ENCODE measurements at places on chromosomes 11 and 22.

- DNase-seq = no peak
These were observed 200.6 kb downstream of the NAV2 start for GRCh38 chr11:19912958-19913892.

- DNase-seq = no peak
These were observed 90.2 kb upstream of the CARD18 start for GRCh38 chr11:105229761-105230160.

GRCh38 chr11:13008061-13008435 lies 1.1 kb upstream of the RASSF10 start:
- no peak for DNase-seq

DNA sequence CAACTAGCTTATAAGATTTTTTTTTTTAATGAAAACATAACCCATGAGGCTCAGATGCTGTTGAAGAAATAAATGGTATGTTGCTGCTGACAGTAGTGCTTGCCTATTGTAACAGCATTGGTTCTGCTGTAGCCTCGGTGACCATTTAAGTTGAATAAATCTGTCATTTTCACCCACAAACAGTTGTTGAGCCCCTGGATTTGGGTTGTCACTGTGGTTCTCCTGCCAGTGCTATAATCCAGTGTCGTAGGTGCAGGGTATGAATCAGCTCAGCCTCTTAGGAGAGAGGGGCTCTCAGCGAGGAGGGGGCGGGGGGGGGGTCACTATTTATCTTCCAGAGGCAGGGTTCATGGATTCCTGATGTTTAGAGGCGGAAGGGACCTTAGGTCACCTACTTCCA lies 49.9 kb upstream of the HORMAD2 start:
- no peak for DNase-seq

DNA sequence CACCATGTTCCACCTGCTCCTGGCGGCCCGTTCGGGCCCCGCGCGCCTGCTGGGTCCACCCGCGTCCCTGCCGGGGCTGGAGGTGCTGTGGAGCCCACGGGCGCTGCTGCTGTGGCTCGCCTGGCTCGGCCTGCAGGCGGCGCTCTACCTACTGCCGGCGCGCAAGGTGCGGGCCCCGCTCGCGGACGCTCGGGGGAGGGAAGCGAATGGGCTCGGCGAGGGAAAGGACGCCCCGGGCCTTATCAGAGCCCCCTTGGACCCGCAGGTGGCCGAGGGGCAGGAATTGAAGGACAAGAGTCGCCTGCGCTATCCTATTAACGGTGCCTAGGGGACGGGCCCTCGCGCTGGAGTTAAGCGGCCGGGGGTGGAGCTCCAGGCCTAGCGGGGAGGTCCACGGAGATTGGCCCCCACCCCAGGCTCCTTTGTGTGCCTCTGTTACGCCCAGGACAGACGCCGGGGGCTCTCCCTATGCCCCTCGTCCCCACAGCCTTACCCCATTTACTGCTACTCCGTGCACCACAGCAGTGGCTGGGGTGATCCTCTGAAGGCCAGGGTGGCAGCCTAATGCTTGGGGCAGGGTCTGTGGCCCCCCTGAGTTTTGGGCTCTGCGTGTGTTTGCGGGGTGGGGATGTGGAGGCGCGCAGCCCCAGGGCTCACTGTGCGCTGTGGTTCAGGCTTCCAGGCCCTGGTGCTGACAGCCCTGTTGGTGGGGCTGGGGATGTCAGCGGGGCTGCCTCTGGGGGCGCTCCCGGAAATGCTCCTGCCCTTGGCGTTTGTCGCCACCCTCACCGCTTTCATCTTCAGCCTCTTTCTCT lies 1.1 kb downstream of the TM7SF2 start:
- peak; percentile 79 for DNase-seq

GRCh38 chr11:96412761-96413381 lies 23.1 kb downstream of the JRKL start:
- DNase-seq = no peak

- DNase-seq = no peak
These were observed 148.4 kb downstream of the ME3 start for GRCh38 chr11:86523738-86524619.

DNA sequence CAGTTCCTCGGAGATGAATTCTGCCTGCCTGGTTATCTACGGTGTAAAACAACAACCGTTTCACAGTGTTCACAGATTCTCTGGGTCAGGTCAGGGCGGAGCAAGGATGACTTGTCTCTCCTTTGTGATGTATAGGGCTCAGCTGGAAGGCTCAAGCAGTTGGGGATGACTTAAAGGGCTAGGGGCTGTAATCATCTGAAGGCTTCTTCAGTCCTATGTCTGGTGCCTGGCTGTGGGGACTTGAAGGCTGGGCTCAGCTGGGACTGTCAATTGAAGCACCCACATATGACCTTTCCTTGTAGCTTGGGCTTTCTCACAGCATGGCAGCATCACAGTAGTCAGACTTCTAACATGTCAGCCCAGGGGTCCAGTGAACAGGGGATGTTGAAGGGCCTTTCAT lies 29.3 kb downstream of the EIF3F start:
- no peak for DNase-seq

GRCh38 chr11:117517097-117517496 lies 189.4 kb downstream of the CEP164 start:
- DNase-seq = no peak

- DNase-seq = no peak
These were observed 48.5 kb upstream of the DDI1 start for GRCh38 chr11:103987629-103988594.
